ENCODE measurements at places on chromosomes 1 and 21.

DNA sequence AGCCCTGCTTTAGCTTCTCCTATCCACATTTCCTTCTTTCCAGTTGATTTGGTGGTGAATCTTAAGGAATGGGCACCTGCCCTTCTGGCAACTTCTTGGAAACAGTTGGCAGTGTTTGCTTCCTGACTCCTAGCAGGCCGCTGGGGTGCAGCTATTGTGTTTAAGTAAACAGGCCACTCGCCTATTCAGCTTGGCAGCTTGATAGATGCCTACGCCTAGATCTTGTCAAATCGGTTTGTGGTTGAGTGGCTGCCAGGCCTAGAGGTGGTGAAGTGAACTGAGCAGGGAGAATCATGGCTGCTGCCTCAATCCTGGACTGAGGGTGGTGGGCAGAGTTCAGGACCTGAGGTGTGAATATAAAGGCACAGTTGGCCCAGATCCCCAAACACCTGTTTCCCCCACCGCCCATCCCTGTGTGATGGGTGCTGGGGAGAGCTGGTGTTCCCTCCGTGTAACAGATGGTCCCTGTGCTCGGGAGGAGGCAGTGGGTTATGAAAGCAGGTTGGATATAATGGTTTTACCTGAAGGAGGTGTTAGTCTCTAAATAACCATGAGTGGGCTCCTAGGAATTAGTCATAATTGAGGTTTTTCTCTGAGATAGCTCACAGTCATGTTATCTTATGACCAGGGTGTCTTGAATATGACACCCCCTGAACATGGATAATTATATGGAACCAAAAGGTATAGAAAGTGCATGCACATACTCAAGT lies 940 bp upstream of the PLA2G2C start:
- DNase-seq: no peak

DNA sequence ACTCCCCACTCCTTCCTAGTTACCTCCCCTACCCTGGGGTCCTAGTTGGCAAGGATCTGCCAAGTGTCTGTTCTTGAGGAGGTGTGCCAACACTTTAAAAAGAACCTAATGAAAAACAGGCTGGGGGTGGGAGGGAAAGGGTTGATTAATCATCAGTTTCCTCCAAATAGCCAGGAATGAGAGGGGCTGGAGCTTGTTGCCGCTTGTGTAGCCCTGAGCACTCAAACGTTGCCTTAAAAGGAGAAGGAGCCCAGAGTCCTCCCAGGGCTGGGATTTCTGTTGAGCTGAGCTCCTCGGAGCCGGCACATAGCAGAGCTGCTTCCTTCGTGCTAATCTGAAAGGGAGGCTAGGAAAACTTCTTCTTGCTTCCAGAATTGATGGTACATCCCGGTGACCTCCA lies 15.9 kb downstream of the SHISA4 start:
- DNase-seq: no peak

GRCh38 chr1:212553676-212554075 lies 54.9 kb upstream of the ATF3 start:
- DNase-seq: no peak

GRCh38 chr1:161350671-161351070 lies 17.0 kb downstream of the CFAP126 start:
- peak; percentile 36 for DNase-seq

GRCh38 chr1:119323216-119323982 lies 45.2 kb upstream of the HAO2 start:
- DNase-seq: peak; percentile 57

- no peak for DNase-seq
Observed at GRCh38 chr1:84020151-84020550, 21.2 kb upstream of the TTLL7 start.

GRCh38 chr1:219659005-219659600 lies 46.2 kb upstream of the ZC3H11B start:
- no peak for DNase-seq

DNA sequence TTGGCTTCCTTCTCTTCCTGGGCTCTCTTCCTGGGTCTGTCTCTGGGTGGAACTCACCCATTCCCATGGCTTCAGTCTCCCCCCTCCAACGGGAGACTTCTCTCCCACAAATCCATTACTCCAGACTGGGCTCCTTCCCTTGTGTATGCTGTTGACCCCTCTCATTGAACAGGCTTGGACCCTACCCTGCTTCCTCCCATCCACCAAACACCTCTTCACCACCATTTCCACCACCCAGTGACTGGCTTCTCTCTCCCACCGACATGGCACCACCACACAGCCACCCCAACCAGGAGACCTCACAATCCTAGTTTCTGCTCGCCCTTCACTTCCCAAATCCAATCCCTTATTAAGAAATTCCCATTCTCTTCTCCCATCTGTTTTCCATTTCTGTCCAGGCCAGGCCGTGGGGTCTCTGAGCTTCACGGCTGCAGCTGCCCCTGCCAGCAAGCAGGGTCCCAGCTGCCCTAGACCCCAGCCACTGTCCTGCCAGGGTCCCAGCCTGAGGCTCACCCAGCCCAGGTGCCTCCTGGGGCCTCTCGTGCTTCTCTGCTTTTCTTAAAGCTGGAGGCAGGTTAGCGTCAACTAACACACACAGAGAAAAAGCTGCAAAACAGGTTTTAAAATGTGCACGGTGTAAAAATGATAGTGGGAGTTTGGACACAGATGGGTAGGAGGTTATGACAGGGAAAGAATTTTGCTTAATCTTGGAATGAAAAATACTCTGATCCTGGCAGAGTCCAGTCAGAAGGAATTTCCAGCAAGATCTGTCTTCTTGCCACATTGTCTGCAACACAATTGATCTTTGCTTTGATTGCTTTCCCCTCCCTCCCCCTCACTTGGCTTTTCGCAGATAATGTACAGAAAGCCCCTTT lies 383.8 kb upstream of the VAMP3 start:
- DNase-seq: no peak

- no peak for DNase-seq
Observed at GRCh38 chr1:56057466-56058405, 521.6 kb downstream of the PLPP3 start.

GRCh38 chr1:39483276-39483675 lies 8.2 kb upstream of the BMP8A start:
- no peak for DNase-seq

DNA sequence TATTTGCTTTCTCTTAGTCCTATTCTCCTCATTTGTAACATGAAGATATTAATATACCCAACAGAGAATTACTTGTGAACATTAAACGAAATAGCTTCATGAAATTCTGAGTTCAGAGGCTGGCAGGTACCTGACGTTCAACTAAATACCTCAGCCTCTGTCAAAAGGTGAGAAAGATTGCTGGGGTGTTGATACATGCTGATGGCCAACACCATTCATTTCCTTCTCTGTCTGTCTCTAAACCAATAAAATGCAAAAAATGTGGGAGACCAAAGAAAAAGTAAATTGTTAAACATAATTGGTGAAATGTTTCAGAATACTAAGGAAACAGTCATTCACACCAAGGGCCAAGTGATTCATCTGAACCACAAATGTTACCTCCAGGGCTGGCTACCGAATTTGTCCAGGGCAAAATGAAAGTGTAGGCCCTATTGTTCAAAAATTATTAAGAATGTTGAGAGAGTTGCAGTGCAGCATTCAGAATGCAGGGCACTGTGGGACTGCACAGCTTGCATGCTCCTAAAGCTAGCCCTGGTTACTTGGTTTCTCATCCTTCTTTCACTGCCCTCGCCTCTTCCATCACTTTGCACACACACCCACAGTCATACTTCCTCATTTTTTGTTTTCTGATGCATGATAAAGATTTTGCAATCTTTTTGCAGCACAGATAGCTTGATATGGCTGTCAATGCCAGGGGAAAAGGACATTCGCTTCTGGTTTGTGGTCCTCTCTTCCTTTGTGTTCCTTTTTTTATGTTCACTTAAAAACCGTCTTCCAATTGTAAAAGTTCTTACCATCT lies 414.3 kb upstream of the NR5A2 start:
- DNase-seq: peak; percentile 86

DNA sequence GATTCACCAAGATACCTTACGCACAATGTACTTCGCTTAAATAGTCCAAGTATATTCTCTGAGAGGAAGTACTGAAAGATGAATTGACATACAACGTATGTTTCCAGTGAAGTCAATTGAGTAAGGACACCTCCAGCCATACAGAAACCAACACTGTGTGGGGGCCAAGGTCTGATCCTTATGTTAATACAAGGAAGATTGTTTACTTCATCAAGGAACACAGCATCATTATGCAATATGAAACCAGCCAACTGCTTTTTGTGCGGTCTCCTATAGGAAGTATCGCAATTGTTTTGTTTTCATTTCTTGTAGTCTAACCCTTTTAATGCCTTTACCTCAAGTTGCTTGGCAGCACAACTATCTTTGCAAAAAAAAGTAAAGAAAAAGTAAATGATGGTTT lies 28.2 kb upstream of the TEKT2 start:
- DNase-seq: no peak

- DNase-seq: no peak
Observed at GRCh38 chr1:24149866-24150233, 6.9 kb upstream of the IL22RA1 start.
